ENCODE measurements at places on chromosomes 1 and 21.

DNA sequence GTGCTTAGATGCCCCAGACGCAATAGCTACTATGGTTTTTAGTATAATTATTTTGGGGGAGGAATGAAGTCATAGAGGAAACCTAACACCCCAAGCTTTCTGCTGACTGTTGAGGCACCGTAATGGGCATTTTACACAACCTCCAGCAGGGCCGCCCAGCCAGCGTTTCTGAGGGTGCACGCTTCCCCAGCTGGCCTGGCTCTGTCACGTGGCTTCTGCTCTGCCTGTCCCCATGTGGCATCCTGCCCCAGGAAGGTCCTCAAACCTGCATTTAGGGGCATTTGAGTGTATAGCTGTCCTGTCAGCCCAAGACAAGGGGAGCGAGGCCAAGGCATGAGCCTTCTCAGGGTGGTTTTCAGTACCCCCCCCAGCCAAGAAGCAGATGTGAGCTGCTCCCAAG, 10.4 kb upstream of the NEK2 start:
- DNase-seq, result no peak

DNA sequence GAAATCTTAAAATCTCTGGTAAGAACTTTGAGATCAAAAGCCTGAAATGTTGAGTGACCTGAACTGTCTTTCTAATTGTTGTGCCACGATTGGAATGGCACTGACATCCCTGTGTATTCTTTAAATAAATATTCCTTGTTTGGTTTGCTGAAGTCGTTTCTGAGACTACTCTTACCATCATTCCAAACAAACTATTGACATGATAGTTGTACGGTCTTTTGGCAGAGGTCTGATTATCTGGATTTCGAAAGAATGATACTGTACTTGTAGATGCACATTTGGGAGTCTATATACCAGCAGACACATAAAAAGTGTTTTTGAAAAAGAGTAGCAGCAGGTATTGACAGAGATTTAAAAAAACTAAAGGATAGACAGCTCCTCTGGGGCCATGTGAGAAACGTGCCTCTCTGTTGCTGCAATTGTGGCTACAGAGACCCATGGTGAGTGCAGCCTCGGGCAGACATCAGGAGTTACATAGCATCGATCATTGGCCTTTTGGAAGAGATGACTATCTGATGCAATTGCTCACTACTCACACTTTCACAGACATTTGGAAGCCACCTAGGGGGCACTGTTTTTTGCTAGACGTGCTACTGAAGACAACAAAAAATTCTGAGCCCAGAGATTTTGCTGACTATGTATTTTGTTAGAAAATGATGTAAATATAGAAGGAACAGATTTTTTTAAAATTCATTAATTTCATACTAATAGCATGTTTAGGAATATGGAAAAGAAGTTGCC, 464.5 kb downstream of the KCNT2 start:
- no peak for DNase-seq

GRCh38 chr1:238832106-238832505, 554.3 kb upstream of the CHRM3 start:
- no peak for DNase-seq

GRCh38 chr1:210687582-210688279, 359.0 kb downstream of the HHAT start:
- no peak for DNase-seq

DNA sequence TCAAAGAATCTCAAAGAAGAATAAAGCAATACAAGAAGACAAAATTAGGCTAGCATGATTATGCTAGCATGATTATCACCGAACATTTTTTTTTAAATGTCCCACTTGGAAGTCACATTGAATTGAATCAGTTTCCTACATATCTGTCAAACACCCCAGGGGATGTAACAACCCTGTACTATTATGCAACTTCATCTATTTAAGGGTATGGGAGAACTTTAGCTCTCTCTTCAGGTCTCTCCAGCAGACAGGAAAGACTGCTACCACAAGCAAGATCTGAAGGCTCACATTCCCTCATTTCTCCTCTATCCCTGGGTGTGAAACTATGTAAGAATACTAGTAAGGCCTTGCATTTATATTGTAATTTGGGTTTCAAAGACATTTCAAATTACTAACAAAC, 52.8 kb downstream of the EDEM3 start:
- no peak for DNase-seq

Data from T-helper 2 cell (primary cell).